ENCODE measurements at places on chromosomes 3 and 15. TPM values are rescaled to one million over a fixed set of nuclear protein-coding genes. Genes with fewer than 3 reads are reported as not detected.

DNA sequence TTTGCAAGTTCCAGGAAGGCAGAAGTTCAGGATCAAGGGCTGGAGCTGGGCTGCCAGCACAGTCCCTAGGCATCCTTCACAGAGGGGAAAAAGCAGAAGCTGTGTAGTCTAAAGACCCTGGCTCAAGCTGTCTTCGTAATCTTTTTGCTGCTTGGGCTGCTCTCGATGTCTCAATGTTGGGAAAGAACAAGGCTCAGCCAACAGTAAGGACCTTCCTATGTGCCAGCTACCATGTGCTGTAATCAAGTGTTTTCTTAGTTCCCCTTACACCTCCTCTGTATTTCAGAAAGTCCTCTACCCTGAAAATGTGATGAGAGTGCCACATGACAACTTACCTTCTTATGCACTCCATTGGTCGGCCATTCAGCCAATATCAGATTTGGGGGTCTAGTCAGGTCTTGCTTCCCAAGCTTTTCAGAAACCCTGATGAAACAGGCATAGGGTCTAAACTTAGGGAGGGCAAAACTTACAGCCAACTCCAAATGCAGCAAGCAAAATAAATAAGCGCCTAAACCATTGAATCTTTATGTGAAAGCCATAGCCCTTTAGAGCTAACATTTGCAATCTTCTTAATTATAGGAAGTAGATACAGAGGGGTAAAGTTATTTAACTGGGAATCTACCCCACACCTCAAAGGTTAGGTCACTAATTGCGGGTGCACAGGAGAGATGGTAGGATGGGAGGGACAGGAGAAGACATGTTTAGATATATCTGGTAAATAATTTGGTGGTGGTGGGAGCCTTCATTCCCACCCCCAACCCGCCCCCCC is 1.2 kb upstream of the EDEM1 start:
- no peak for DNase-seq

DNA sequence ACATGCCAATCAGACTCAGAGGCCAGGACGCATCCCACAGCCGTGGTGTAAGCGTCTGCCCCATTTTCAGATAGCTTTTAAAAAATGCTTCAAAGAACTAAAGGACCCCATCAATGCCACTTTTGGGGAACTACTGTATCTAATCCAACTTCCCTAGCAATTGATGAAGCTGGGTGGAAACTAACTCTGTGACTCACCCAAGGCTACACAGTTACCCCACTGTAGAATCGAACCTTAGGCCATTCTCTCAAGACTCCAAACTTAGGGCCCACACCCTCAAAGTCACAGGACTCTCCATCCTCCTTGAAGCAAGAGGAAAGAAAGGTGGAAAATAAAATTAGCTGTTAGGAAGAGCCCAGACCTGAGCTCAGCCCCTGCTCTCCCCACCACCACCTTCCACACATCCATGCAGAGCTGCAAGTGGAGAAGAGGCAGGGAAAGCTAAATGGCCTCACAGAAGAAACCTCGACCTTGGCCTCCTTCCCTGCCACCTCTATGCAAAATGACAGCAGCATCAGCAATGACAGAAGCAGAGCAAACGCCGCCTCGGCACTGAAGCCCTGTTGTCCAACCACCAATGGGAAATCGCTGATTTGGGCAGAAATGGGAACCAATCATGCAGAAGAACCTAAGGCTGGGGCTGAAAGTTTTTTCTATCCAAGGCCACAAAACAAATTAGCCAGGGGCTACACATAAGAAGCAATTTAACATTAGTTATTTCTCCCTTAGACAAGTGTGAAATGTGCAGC is 22.2 kb downstream of the ANP32A start:
- DNase-seq = no peak

- DNase-seq = no peak
Observed at GRCh38 chr3:169772305-169772896, 795 bp upstream of the MYNN start.

- DNase-seq = no peak
Observed at GRCh38 chr3:126015075-126015474, 46.1 kb downstream of the ROPN1B start.

DNA sequence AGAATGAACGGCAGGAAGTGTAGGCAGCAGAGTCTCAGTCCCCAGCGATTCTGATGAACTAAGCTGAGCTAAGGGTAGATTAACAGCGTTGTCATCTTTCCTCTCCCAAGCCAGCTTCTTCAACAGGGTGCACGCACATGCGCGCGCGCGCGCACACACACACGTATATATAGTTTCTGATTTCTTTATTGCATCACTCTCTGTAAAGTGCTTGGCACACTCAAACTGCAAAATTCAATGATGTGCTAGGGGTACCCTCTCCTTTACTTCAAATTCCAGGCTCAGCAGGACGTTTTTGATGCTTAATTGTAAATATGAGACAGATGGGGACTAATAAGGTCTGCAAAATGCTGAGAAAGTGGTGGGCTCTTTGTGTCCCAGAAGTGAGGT is 26.1 kb upstream of the VPS8 start:
- DNase-seq = no peak

NRG4 gene
- 0.93 TPM for total RNA-seq

DNA sequence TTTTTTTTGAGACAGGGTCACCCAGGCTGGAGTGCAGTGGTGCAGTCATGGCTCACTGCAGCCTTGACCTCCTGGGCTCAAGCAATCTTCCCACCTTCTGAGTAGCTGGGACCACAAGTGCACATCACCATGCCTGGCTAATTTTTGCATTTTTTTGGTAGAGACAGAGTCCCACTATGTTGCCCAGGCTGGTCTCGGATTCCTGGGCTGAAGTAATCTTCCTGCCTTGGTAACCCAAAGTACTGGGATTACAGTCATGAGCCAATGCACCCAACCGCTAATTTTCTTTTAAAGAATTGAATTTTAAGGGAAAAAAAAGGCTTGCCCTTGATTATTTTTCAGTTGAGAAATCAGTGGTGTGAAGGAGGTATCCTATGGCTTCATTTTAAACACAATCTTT is 334.0 kb downstream of the SOX2 start:
- DNase-seq = no peak

DNA sequence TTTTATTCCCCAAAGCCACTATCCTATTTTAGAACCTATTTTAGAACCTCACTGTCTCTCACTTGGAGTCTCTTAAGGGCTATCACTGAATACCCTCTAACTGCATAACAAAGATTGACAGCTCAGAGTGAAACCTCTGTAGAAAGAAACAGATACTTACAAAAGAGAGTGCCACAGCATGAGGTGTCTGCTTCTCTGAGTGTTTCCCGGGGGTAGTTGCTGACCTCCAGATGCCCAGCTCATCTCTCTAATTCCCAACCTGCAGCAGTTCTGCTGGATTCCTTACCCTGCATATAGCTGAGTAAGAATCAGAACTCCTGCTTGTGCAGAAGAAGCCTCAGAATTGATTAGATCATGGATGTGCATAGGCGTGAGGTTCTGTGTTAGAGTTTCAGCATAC is 34.5 kb downstream of the P3H2 start:
- DNase-seq = no peak

DNA sequence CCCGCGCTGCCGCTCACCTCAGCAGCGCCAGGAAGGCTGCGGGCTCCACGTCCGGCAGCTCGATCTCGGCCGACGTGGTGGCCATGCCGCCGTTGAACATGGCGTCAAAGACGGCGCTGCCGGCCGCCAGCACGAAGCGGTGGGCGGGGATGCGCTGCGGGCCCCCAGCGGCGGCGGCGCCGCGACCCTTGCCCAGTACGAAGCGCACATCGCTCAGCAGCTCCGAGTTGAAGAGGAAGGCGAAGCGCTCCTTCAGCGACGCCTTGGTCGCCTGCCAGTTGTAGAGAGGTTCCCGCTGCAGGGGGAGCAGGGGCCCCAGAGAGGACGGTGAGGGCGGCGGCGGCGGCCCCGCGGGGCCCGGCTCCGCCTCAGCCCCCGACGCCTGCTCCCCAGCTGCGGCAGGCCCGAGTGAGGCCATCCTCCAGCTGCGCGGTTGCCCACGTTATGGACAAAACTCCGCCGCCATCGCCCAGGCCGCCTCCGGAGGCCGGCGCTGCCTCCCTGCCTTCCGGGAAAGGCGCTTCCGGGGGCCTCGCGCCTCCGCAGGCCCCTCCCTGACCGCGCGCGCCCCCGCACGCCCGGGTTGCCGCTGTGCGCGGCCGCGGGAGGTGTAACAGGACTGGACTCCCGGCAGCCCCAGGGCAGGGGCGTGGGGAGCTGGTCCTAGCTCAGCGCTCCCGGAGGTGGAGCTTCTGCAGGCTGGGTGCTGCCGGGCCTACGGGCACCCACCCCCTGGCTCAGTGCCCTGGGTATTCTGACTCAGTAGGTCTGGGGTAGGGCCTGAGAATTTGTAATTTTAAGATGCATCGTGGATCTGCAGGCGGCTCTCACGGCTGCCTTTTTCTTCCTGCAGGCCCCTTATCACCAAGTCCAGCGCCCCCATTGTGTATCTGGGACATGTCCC is at the start of gene BTBD1:
Gene BTBD1, minus strand, starts transcription at position 519 of the 904 bp plus-strand sequence. Its CDS starts 101 bp downstream, at position 418.
- peak; percentile 86 for DNase-seq

PLXNB1 gene
- 5.4 TPM for total RNA-seq

- DNase-seq = no peak
Observed at GRCh38 chr3:136932523-136932922, 25.3 kb upstream of the IL20RB start.

DNA sequence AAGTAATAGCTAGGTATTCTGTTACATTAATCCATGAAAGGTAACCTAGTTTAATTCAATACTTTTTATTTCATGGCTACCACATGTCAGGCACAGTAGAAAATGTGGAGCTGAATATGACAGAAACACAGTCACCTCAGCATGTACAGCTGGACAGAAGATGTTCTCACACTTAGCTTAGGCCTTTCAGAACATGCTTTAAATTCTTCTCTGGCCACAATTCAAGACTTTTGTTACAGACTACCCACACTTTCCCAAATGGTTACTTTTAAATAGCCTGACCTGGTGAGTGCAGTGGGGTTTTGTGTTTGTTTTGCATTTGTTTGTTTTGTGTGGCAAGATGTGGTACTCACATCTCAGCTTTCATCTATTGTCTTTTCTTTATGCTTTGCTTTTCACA is 1079.5 kb downstream of the IGSF11 start:
- no peak for DNase-seq

DNA sequence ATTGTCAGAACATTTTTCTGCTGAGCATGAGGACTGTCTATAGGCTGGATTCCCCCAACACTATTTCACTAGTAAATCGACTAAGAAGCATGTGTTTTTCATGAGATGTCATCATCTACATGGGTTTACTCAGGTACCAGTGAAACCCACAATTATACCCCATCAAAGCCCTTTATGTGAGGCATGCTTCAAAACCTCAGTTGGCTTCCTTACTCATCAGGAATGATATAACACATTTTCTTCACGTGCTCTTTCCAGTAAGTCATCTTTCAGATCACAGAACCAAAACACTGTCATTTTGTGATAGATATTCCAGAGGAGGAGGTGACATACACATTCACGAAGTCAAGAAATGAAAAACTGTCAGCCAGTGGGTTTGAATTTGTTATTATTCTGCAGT is 116.5 kb downstream of the ANO10 start:
- no peak for DNase-seq

NOX5 gene
- total RNA-seq = 0.09 TPM

DNA sequence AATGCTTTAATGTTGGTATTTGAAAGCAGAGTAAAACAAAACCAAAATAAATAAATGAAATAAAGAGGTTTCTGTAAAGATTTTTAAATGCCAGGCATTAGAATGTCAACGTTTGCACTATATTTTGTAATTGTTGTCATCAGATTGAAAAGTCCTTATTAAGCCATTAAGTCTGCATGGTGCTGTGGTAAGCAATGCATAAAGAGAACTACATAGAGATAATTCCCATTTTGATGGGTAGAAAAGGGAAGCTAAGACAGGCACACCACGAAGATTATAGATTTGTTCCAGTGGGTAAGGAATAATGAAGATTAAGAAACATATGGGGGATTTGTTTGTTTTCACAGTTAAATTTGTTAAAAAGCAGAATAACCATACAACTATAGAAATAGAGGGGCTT is 52.5 kb upstream of the PPARG start:
- DNase-seq = no peak

GRCh38 chr3:150454622-150455021 is 46.5 kb downstream of the TSC22D2 start:
- DNase-seq = no peak
